ENCODE measurements at places on chromosomes 11 and 22. TPM values are rescaled to one million over a fixed set of nuclear protein-coding genes. Genes with fewer than 3 reads are reported as not detected.
A peak's percentile ranks its signal among the peaks of the same experiment; 100 is the strongest.

The TRIM34 gene
- total RNA-seq, result 1.7 TPM

The MUC2 gene
- 0.03 TPM for total RNA-seq

The MS4A3 gene
- total RNA-seq, result not detected

DNA sequence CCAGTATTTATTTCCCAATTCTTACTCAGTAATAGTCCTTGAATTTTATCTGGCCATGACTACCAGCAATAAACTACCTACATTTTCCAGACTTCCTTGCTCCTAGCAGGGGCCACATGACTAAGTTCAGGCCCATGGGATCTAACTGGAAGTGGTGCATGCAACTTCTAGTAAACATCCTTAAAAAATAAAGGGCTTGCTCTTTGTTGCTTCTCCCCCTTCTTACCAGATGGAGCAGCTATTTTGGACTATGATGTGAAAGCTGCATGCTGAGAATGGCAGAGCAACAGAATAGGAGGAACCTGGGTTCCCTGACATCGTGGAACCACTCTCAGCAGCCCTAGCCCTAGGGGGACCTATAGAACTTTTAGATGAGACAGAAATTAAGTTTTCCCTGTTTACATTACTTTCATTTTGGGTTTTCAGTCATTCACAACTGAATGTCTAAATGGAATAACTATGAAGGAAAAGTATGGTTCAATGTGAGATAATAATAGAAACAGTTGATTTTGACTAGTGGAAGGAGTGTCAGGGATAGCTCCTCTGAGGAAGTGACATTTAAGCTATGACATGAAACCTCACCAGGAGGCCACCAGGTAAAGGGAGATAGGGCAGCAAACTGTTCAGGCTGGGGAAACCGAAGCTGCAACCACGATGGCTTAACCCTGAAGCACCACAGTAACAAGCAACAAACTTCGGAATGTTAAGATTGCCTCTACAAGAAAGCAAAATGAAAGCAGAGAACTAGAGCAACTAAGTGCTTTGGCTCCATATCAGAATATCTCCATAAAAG is 48.9 kb downstream of the PHF21A start:
- H3K27me3 ChIP-seq, result no peaks in the 10 kb centered on the region
- H3K27ac ChIP-seq, result peak overlapping the region; percentile 54
- DNase-seq, result no peak

DNA sequence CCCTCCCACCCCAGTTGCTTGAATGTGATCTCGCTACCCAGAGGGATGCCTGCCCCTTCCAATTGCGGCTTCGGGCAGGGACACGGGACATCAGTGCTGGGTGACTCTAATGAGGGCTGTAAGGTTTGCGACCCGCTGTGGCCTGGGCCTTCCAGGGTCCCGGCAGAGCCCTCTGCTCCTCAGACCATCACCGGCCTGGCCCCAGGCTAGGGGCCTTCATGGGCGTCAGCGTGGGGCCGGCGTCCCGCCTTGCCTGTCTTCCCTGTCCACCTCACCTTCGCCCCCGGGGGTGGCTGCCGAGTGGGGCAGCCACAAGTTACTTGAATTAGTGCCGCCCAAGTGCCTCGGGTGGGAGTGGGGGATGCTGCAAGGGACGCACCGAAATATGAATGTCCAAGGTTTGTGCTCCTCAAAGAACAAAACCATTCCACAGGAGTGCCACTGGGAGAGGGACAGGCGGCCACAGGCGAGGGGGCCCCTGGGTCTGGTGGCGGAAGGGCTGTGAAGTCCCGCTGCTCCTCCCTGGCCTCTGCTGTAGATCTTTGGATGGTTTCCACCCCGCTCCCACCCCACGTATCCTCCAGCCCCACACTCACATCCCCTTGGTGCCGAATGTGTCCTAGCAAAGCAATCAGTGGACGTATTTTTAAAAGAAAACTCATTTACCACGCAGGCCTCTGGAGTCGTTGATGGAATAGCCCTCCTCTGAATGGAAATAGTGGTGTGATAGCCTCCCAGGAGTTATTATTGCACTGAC is 317.1 kb downstream of the NTM start:
- H3K27me3 ChIP-seq, result peaks cover 91% of the 10 kb centered on the region
- no peak for DNase-seq

DNA sequence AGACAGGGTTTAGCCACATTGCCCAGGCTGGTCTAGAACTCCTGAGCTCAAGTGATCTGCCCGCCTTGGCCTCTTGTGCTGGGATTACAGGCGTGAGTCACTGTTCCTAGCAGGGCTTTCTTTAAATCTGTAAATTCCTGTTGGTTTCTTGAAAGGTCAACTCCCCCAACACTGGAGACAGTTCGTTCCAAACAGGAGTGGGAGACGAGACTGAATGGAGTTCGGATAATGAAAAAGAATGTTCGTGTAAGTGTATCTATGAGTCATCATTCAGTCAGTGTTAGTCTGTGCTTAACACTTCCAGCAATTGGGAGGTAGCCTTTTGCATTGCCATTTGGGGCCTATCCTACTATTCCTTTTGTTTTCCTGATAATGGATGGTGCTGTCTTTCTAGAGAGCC is 10.0 kb upstream of the BACE1-AS start:
- no peak overlapping the region for H3K4me3 ChIP-seq
- DNase-seq, result no peak
- peaks cover 67% of the 10 kb centered on the region for H3K36me3 ChIP-seq
- no peaks in the 10 kb centered on the region for H3K27me3 ChIP-seq
- no peak overlapping the region for H3K27ac ChIP-seq

GRCh38 chr11:47399860-47400767 is 8.3 kb upstream of the SLC39A13 start:
- H3K27me3 ChIP-seq, result no peaks in the 10 kb centered on the region
- peaks cover 22% of the 10 kb centered on the region for H3K4me1 ChIP-seq
- no peaks in the 10 kb centered on the region for H3K36me3 ChIP-seq
- H3K4me3 ChIP-seq, result peak overlapping the region; percentile 67
- DNase-seq, result peak; percentile 48

DNA sequence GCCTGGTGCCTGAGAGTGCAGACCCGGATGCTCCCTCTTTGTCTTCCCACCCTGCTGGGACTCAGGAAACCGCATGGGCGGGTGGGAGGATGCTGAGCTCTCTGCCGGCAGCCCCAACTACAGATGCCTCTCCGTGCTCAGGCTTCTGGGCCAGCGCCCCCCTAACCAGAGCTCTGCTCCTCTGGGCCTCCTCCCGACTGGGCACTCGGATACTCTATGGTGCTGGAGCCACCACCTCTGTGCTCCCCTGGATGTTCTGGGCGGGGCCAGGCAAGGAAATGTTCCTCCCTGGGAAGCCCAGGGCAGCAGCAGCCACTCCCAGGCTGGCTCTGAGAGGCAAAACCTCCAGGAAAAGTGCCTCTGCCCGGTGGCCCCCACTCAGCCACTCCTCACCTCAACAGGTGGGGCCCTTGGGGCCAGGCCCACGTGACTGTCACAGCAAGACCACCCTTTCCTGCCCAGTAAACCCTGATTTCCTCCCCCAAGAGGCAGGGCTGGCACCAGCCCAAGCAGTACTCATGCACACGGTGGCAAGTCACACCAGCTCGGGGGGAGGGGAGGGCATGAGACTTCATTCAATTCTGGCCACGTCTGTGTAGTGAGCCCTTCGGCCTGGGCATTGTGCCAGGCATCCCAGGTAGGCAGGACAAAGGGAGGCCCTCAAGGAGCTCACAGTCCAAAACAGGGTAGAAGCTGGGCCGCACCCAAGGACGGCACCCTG is 54.7 kb upstream of the TCF20 start:
- peaks cover 12% of the 10 kb centered on the region for H3K4me1 ChIP-seq
- H3K27ac ChIP-seq, result no peak overlapping the region
- no peak for DNase-seq
- H3K27me3 ChIP-seq, result peaks cover 8% of the 10 kb centered on the region

- no peak overlapping the region for H3K27ac ChIP-seq
- H3K27me3 ChIP-seq, result peaks cover 83% of the 10 kb centered on the region
- peaks cover 21% of the 10 kb centered on the region for H3K4me1 ChIP-seq
These were observed 15.0 kb downstream of the POU2F3 start for GRCh38 chr11:120254788-120255518.

DNA sequence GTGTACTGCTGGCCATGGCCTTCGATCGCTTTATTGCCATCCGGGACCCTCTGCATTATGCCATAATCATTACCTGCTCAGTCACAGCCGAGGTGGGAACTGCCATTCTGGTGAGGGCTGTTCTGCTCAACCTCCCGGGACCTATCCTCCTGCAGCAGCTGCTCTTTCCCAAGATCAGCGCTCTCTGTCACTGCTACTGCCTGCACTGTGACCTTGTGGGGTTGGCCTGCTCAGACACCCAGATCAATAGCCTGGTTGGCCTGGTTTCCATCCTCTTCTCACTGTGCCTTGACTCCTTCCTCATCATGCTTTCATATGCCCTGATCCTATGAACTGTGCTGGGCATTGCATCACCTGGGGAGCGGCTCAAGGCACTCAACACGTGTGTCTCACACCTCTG is 24.9 kb upstream of the TRIM21 start:
- no peaks in the 10 kb centered on the region for H3K27me3 ChIP-seq
- H3K4me1 ChIP-seq, result no peaks in the 10 kb centered on the region
- no peak overlapping the region for H3K27ac ChIP-seq
- no peak overlapping the region for H3K4me3 ChIP-seq
- DNase-seq, result no peak

- H3K27ac ChIP-seq, result no peak overlapping the region
- H3K4me1 ChIP-seq, result no peaks in the 10 kb centered on the region
- H3K36me3 ChIP-seq, result no peaks in the 10 kb centered on the region
- no peak for DNase-seq
These were observed 99.6 kb downstream of the MPPED1 start for GRCh38 chr22:43511276-43511910.

- H3K4me1 ChIP-seq, result peaks cover 96% of the 10 kb centered on the region
- peak overlapping the region; percentile 57 for H3K4me3 ChIP-seq
- no peaks in the 10 kb centered on the region for H3K27me3 ChIP-seq
- DNase-seq, result peak; percentile 100
- H3K36me3 ChIP-seq, result peaks cover 28% of the 10 kb centered on the region
These were observed 100.5 kb downstream of the ZBTB16 start for GRCh38 chr11:114159802-114160632.

- H3K27me3 ChIP-seq, result no peaks in the 10 kb centered on the region
- no peak overlapping the region for H3K27ac ChIP-seq
- peaks cover 12% of the 10 kb centered on the region for H3K4me1 ChIP-seq
These were observed 70.4 kb downstream of the MYO7A start for GRCh38 chr11:77198440-77198849.

GRCh38 chr22:25853078-25853477 is 111.1 kb downstream of the MYO18B start:
- no peaks in the 10 kb centered on the region for H3K36me3 ChIP-seq
- DNase-seq, result no peak
- peak overlapping the region; percentile 9 for H3K27ac ChIP-seq
- no peak overlapping the region for H3K4me3 ChIP-seq

GRCh38 chr11:47538741-47539565 is 14.0 kb downstream of the CELF1 start:
- peaks cover 5% of the 10 kb centered on the region for H3K36me3 ChIP-seq
- no peaks in the 10 kb centered on the region for H3K27me3 ChIP-seq
- DNase-seq, result no peak
- peak overlapping the region; percentile 28 for H3K27ac ChIP-seq
